ENCODE measurements at places on chromosomes 2 and 18.
A peak's percentile ranks its signal among the peaks of the same experiment; 100 is the strongest.

- no peak for DNase-seq
Observed at GRCh38 chr2:59177748-59178147, 936.6 kb upstream of the FANCL start.

- no peak for DNase-seq
Observed at GRCh38 chr2:237473878-237474441, 13.1 kb upstream of the MLPH start.

DNA sequence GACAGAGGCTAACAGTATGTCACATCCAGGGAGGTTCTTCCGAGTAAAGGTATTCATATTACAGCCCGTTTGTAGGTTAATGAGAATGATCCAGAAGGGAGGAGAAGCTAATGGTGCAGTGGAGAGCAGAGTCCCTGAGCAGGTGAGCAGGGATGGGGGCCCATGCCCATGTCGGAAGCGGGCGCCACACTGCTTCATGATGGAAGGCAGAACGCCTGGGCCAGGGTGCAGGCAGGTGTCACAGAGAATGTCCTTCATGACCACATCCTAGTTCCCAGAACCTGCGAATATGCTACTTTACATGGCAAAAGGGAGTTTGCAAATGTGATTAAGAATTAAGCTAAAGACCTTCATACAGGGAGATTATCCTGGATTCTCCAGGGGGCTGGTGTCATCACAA, 4.0 kb downstream of the HES6 start:
- no peak for DNase-seq

GRCh38 chr2:238895891-238896600, 48.2 kb downstream of the TWIST2 start:
- no peak for DNase-seq

GRCh38 chr2:7670905-7671641, 753.9 kb downstream of the RNF144A start:
- no peak for DNase-seq

DNA sequence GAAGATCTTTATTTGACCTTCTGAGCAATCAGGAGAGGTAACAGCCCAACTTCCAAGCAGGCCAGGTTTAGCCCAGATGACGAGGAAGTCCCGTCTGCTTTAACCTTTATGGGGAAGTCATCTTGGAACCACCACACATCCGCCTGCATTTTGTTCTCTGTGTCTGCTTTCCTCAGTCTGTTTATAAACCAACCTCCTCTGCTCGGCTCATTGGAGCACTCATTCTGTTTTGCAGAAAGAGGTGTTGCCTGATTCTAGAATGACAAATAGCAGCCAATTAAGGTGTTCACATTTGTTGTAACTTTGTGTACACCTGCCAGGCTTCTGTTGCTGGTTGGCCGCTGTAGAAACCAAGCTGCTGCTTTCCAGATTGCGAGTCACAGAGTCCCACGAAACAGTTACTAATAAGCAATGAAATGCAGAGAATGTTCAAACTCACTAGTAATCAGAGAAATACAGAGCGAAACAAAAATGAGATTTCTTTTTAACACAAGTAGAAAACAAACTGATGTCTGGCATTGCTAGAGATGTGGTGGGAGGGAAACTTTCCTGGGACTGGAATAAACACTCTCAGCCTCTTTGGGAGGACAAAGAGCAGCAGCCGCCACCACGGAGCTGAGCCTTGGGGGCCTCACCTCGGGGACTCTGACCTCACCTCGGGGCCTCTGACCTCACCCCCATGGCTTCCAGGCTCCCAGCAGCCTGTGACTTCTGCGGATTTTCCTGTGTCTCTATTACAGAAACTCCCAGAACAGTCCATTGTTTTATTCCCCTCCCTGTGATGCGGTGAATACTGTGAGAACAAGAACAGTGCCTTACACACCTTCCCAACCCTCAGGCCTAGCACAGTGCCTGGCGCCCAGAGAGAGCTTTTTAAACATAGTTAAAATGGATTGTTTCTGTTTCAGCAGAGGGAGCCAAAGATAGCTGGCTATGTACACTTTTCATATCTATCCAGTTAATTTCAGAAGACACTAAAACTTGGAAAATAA, 64.0 kb downstream of the MBP start:
- no peak for DNase-seq

DNA sequence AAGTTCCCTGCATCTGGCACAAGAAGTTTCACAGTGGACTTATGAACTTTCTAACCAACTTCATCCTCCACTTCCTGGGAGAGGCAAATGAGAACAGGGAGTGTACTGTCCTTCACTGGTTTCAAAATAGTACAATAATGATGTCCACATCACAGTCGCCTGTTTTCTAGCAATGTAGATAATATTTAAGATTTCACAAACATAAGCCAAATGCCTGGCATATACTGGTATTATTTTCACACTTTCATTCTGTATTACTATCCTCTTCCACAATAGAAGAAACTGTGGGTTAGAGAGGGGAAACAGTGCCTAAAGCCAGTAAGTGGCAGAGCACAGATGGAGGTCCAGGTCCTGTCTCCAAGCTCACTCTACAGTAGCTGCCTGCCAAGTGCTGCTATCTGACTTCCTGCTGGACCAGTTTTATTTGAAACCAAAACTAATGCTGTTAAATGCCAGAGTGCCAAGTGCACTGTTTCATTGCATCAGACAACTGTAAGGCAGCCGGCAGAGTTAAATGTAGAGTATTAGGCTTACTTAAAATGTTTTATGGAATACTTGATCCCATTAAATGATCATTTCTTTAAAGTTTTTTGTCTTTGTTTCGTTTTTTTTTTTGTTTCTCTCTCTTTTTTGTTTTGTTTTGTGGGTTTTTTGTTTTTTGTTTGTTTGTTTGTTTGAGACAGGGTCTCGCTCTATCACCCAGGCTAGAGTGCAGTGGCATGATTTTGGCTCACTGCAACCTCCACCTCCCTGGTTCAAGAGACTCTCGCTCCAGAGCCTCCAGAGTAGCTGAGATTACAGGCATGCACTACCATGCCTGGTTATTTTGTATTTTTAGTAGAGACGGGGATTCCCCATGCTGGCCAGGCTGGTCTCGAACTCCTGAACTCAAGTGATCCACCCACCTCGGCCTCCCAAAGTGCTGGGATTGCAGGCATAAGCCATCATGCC, 15.1 kb downstream of the COBLL1 start:
- no peak for DNase-seq

DNA sequence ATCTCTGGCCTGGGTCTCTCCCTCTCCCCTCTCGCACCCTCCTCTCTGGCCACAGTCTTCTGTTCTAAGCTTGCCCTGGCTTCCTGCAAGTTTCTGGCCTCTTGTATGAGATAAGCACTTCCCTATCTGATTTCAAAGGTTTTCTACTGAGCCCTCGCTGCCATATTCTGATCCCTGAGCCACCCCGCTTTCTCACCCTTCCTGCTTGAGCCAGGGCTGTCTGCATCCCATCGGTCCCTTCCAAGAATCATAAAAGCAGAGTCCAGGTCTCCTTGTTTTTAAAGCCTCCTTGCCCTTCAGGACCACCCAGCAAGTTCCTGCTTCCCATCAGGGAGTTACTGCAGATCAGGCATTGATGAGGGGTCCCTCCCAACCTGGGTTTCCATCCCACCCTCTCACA, 110.2 kb downstream of the PRKCE start:
- no peak for DNase-seq

GRCh38 chr2:191312662-191313061, 67.5 kb downstream of the MYO1B start:
- no peak for DNase-seq

- DNase-seq = no peak
Observed at GRCh38 chr2:125070726-125071505, 1045.8 kb downstream of the CNTNAP5 start.

- no peak for DNase-seq
Observed at GRCh38 chr18:78804206-78805030, 175.2 kb upstream of the SALL3 start.

- no peak for DNase-seq
Observed at GRCh38 chr2:149732001-149732685, 144.6 kb upstream of the MMADHC start.

GRCh38 chr2:28185891-28186290, 206.8 kb upstream of the FOSL2 start:
- DNase-seq = no peak

DNA sequence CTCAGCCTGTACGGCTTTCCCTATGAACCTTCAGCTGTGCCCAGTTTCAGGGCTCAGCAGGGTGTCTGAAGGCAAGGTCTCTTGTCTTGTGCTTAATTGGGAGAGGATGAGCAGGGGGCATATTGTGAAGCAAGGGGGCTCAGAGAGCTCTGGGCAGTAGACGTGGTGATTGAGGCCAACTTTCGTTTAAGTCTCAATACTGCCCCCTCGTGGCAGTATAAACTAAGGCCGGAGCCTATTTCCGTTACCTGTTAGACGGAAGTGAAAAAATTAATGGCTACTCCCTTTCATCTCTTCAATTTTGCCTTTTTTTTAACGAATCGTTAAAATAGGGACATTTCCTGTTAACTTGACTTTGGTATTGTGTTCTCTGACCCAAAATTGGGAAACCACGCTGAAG, 193.4 kb downstream of the TDRD15 start:
- DNase-seq = peak; percentile 60

GRCh38 chr2:20153131-20153851, 71.6 kb downstream of the SDC1 start:
- no peak for DNase-seq

DNA sequence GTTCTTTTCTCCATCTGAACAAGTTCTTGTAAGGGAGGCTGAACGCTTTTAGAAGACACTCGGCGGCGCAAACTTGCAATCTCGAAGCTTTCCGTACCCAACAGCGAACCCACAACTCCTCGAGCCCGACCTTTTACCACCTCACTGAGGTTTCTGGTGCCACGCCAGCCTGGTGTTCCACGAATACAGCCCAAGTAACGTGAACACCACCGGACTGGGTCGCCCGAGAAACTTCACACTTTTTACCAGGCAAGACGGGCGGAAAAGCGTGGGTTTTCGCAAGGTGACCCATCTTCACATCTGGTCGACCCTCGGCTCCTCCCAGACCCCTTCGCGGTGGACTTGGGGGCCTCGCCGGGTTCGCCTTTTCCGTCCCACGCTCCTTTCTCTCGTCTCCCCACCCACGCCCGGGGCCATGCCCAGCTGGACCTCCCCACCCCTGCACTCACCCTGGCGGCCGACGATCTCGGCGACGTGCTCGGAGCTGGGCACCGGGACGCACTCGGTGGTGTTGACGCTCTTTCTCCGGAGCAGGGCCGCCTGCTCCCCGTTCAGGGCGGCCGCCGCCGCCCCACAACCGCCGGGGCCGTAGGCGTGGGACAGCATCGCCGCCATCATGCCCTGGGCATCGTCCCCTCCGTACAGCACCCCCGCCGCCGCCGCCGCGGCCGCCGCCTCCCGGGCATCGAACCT, 1.2 kb downstream of the MEX3C start:
- DNase-seq = peak; percentile 40

DNA sequence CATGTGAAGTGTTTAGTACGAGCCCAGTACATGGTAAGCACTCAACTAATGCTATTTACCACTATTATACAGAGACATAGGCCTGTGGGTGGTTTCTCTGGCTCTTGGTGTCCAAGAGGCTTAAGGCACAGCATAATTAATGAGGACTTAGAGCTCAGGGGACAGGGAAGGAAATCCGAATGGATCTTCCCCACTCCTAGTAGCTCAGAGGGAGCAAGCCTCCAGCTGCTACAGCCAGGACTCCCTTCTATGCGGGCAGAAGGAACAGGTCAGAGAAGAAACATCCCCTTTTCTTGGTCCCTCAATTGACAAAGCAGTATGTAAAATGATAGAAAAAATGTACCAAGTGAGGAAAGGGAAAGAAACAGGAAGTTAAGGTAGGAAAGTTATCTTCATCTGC, 261.3 kb upstream of the STON1 start:
- no peak for DNase-seq

DNA sequence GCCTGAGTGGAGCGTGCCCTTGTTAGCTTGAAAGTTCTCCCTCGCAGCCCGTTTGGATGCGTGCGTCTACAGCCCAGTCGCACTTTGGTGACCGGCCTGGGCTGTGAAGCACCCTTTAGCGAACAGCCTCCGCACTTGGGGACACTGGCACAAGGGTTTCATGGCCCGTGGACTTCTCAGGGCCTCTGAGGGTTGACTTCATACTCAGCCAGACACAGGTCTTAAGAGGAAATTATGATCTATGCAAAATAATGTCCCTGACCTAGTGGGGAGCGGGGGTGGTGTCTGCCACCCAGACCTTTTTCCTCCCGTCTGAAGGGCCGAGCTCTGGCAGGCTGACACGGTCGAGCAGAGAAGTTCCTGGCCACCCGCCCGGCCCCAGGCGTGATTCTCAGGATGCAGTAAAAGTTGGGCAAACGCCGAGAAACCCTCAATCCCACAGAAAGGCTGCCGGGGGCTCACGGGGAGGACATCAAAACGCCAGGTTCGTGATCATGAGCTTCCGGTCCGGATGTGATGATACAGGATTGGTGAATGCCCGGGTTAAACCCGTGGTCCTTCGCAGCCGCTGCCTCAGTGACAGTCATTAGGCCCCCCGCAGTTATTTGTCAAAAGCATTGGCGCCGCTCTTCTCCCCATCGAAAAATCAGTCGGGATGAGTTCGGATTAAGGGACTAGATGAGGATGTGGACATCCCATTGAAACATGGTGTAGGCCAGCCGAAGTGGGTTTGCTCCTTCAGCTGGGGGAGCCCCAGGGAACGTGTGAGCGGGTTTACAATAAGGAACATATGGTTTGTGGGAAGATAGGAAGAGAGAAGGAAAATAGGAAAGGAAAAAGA, 3.6 kb upstream of the PAX3 start:
- no peak for DNase-seq

DNA sequence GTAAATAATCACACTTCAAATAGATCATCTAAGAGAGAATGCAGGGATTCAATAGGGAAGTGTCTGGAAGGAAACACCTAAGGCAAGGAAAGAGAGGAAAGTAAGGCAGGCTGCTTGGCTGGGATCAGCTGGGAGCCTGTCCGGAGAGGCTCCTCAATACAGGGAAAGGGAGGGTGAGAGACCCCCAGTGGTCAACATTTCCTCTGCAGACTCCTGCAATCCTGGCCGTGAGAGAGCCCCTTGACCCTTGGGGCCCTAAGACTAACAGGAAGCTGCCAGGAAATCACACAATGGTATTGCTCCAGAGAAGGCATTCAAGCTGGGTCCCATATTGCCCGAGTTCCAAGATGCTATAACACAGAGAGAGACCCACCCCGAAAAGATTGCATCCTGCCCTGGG, 549.4 kb downstream of the NYAP2 start:
- no peak for DNase-seq

DNA sequence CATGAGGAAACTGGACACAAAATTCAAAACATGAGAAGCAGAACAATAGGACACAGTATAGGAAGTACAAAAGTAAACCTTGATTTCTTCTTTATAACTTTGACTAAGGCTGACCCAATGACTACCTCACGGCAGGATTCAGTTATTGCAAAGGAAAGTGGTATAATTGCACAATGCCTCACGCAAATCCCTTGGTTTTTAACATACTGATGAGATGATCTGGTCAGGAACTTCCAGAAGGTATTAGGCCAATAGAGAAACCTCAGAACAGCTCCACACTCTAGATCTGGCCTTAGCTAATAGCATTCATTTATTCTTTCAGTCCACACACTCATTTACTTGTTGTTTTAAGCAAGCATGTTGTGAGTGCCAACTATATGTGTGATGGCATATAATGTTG, 1526.9 kb upstream of the ACVR2A start:
- DNase-seq = no peak

GRCh38 chr2:127485051-127485693, 41.1 kb downstream of the IWS1 start:
- DNase-seq = no peak

- DNase-seq = no peak
Observed at GRCh38 chr2:213420828-213421385, 136.6 kb downstream of the SPAG16 start.

- no peak for DNase-seq
Observed at GRCh38 chr2:189113963-189114362, 65.6 kb downstream of the COL5A2 start.
